ENCODE measurements at places on chromosomes 4 and X.

DNA sequence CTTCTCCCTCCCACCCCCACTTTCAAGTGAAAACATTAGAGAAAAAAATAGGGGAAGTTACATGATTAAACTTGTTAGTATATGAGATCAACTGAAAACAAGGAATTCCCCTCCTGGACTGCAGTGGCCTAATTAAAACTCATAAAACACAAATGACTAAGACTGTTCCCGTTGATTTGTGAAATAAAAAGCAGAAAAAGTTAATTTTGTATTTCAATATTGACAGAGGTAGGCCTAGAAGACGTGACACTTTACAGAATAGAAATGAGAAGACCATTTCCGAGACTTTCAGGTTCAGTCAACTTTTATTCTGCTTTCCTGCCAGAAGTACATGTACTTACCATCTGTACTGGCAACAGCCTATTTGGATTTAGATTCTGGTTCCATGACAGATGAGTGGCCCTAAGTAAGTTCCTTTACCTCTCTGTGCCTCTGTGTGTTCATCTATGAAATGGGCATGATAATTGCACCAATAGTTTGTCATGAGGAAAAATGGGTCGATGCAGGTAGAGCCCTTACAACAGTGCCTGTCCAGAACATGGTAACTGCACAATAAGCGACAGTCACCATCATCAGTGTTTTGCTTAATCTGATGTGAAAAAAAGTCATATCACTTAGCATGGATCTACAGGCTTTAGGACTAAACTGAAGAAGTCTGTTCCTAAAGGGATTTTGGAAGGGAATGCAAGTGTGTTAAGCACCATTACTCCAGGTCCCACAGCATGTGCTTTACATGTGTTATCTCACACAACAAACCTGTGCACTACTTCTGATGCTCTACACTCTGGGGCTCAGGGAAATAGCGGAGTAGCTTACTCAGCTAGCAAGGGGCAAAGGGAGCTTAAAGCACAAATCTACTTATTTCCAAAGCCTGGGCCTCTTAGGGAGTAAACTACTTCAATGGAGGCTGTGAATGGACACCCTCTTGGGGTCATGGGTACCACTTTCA lies 562.3 kb upstream of the DIPK2B start:
- peak; percentile 44 for DNase-seq

GRCh38 chr4:4428966-4429875 lies 42.3 kb downstream of the NSG1 start:
- no peak for DNase-seq

GRCh38 chr4:4849106-4849505 lies 10.4 kb upstream of the MSX1 start:
- DNase-seq: no peak

GRCh38 chr4:139035650-139036049 lies 20.1 kb downstream of the NOCT start:
- DNase-seq: no peak

GRCh38 chrX:130631011-130631410 lies 229.2 kb downstream of the RBMX2 start:
- DNase-seq: no peak

DNA sequence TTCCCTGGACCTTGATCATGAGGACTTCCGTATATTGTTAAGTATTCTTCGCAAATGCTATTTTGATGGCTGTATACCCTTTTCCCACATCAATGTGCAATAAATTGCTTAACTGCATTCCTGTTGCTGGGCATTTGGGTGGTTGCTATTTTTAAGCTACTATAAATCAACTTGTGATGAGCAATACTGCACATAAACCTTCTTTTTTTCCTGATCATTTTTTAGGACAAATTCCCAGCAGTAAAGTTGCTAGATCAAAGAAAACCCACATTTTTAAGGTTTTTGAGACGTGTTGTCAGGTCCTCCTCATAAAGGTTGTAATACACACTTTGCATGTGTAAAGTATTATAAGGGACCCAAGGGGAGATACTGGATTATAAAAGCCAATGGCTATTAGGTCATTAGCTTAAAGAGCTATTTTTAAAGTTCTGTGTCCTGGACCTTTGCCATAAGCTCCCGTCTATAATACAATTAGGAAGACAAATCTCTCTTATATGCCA lies 35.6 kb downstream of the LIMCH1 start:
- DNase-seq: peak; percentile 52

DNA sequence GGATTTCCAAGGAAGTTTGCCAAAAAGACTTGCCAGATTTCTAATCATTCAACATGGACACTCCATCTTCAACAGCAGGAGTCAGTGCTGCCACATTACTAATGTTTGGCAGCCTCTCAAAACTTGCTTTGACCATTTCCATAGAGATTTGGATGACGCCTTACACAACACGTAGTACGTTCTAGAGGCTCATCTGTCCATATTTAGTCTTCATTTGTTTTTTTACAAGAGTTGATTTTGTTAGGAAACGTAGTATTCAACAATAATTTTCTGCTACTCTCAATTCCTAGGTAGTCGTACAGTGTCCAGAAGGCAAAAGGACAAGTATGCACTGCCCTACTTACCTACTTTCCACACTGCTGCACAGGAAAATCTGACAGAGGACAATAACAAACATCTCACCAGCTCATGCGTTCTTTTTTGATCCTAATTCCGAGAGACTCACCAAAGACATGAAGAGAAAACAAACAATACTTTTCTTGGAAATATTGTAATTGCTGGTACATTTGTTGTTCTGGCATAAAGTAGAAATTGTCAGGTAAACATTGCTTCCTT lies 117.3 kb downstream of the SNCA start:
- DNase-seq: no peak

GRCh38 chr4:150010525-150011126 lies 67.6 kb upstream of the DCLK2 start:
- peak; percentile 54 for DNase-seq

- DNase-seq: no peak
Measured at GRCh38 chrX:128439159-128439558, 387.0 kb upstream of the ACTRT1 start.

DNA sequence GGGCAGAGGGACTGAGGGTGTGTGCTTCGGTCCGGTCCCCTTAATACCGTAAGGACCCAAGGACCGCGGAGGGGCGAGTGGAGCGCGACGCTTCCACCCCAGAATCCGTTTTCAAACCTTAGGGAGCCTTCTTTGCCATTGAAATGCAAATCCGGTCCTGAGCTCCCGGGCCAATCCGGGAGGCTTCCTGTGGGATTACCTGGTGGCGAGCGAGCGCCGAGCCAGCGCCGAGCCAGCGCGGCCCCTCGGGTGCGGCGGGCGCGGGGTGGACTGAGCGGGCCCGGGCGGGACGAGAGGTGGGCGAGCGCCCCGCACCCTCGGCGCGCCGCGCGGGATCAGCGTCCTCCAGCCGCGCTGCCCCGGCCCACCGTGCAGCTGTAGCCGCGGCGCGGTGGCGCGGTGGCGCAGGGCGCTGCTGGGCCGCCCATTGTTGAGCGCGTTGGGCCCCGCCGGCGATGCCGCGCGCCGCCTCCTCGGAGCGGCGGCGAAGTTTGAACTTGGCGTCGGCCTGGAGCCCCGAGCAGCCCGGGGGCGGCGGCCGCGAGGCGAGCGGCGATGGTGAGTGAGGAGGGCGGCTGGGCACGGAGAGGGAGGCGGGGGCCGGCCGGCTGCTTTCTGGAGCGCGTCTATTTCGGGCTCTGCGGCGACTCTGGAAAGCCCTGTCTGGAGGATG lies 208.7 kb downstream of the SOWAHB start:
- peak; percentile 30 for DNase-seq

- DNase-seq: no peak
Measured at GRCh38 chr4:8319731-8320385, 50.3 kb downstream of the HTRA3 start.

DNA sequence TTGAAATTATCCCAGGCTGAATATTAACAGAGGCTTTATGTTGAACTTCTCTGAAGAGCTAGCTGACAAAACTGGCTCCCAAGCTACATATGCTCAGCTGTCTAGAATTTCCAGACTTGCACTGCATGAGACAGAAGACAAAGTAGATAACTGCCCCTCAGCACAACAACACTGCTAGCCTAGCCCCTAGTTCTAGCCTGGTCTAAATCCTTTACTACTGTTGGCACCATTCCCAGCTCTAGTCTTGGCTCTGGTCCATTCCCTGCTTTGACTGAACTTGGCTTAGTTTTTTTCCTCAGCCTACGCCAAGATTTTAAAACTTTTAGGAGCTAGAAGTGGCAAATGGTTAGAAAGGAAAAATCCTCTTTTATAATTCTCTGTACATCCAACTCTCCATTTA lies 7.6 kb upstream of the OPHN1 start:
- DNase-seq: peak; percentile 60

DNA sequence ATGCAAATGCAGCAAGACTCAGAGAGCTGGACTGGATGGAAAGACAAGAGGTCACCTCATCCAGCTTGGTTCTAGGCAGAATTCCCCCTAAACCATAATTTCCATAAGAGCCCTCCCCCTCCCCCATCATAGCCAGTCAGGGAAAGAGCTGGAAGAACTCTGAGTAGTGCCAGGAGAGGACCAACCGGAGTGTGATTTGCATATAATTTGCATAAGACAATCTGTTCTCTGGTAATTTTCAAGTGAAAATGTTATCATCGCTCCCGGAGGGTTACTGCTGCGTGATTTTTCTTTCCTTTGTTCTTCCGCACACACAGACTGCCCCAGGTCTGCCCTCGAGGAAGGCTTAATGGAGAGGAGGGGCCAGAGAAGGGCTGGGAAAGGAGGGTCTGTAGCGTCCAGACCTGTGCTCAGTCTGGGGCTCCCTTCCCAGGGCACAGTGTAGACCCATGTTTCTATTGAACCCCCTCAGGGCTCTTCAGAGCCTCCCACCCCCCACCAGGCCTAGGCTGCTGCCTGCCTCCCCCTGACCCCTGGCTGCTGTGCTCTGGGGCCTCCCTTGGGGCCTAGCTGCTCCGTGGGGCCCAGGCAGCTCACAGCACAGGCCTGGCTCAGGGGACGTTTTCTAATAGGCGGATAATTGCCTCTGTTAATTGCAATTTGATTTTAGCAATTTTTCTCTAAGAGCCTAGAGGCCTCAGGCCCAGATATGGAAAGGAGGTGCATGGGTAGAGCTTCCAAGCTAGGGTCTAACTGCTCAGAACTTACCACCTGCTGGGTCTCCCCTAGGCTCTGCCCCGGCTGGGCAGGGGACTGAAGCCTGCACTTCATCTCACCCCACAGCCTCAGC lies 90.4 kb upstream of the PJA1 start:
- DNase-seq: no peak

GRCh38 chr4:87530868-87531267 lies 1.7 kb upstream of the SPARCL1 start:
- peak; percentile 43 for DNase-seq

GRCh38 chr4:24867766-24868296 lies 45.0 kb downstream of the CCDC149 start:
- DNase-seq: no peak

- DNase-seq: no peak
Measured at GRCh38 chr4:169573889-169574288, 38.5 kb downstream of the NEK1 start.

DNA sequence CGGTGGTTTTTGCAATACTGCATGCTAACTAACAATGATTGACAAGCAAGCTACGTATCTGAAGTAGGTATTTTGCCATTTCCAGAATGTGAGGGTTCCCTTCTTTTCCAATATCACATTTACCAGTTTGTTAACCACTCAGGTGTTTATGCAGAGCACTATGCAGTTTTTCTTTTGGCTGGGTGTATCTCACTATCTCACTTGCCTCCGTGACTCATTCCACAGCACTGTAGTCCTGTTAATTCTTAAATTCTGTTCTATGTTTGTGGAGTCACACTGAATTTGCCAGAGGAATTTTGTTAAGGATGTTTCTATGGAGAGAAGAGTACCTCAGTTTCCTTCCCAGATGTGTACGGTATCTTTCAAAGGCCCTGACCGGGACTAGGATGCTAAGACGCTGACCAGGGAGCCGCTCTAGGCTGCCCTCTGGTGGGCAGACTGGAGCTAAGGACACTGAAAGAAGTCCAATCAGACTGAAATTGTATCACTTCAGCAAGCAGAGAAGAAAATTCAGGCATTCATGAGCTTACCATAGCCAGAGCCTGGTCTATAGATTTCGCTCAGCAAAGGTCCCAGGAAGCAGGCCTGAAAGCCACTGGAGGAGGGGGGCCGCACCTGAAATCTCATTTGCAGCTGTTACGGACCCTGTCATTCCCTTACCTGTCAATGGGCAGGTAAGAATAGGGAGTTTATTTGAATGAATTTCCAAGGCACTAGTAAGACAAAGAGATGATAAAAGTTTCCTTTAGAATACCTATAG lies 388.4 kb upstream of the SPOCK3 start:
- peak; percentile 39 for DNase-seq

DNA sequence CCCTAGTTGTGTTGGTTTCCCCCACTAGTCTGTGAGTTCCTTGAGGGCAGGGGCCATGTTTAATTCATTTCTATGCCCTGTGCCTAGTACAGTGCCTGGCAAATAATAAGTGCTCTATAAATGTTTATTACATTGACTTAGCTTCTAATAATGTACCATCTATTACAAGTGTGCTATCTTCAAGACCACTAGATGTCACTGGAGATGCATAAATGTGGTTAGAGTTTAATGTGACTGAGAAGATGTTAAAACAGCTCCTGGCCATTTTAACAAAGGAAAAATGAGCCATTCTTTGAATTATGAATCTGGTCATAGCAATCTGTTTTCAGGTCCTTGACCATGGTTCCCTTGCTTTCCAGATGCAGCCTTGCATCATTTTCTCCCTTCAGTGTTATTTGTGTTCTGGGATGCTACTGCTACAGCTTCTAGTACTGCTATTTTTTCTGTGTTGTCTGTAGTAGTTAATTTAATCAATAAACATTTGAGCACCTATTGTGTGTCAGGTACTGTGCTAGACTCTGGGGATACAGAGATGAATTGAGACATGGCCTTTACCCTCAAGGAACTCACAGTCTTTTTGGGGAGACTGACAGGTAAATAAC lies 43.2 kb downstream of the SLC9A6 start:
- DNase-seq: peak; percentile 63

DNA sequence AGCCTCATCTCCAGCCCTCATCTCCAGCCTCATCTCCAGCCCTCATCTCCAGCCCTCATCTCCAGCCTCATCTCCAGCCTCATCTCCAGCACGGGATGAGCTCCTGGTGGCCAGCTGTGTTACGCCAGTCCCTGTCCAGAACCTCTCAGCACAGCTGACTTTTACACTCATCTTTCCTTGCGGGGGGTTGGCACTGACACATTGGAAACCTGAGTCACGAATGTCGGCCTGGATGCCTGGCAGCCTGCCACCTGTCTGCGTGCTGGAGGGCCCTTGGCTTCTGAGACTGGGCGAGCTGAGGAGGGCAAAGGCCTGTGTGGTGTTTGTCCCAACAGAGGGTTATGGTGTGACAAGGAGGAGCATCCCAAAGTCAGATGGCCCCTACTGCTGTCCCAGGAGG lies 66.1 kb upstream of the HGFAC start:
- DNase-seq: peak; percentile 96

DNA sequence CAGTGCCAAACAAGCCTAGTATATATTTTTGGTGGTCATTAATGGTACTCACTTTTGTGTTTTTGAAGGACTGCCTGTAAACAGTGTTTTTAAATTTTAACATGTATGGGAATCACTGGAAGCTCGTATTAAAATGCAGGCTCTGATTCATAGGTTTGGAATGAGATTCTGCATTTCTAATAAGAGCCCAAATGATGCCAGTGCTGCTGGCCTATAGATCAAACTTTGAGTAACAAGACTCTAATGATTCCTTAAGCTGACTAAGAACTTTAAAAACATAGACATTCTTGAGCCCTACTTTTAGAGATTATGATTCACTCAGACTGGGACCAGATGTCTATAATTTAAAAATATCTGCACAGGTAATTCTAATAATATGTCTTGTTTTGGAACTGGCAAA lies 823.2 kb upstream of the LCORL start:
- no peak for DNase-seq

All from LHCN-M2 (cell line).